Frontal cortex (tissue), 4 donors: ENCODE measurements at places on chromosomes 6 and 20. TPM values are rescaled to one million over a fixed set of nuclear protein-coding genes. Genes with fewer than 3 reads are reported as not detected.

DNA sequence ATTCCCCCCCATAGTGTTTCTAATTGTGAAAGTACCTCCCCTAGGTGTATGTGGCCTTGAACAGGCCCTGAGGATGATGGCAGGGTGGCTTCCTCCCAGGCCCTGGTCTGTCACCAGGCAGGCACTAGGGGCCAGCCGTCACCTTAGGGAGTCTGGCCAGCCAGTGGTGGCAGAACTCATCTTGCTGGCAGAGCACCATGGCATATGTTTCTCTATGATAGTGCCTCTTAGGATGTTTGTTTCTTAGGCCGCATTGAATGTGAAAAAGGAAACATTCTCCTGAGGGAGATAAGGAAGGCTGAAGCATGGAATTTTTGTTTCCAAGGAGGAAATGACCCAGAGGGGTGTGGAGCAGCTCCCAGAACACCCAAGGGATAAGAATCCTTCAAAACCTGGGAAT lies 45.2 kb upstream of the KLHL31 start:
- no peak for DNase-seq

- no peak for DNase-seq
Observed at GRCh38 chr6:30790724-30791383, 46.5 kb upstream of the IER3 start.

DNA sequence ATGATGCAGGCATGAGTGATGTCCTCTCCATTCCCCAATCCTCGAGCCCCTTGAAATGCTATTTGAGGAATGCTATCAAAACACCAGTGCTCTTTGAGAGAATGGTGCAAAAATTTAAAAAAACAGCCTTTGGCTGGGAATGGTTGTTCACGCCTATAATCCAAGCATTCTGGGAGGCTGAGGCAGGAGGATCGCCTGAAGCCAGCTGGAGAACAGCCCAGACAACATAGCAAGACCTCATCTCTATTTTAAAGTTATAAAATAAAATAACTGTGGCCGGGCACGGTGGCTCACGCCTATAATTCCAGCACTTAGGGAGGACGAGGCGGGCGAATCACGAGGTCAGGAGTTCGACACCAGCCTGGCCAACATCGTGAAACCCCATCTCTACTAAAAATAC lies 4.2 kb upstream of the VARS1 start:
- DNase-seq: no peak

DNA sequence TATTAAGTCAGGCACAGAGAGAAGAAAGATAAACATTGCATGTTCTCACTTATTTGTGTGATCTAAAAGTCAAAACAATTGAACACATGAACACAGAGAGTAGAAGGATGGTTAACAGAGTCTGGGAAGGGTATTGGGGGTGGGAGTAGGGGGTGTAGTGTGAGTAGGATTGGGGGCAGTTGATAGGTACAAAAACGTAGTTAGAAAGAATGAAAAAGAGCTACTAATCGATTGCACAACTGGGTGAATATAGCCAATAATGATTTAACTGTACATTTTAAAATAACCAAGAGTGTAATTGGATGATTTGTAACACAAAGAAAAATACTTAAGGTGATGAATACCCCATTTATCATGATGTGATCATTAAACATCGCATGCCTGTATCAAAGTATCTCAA lies 333.3 kb downstream of the HAO1 start:
- no peak for DNase-seq

DNA sequence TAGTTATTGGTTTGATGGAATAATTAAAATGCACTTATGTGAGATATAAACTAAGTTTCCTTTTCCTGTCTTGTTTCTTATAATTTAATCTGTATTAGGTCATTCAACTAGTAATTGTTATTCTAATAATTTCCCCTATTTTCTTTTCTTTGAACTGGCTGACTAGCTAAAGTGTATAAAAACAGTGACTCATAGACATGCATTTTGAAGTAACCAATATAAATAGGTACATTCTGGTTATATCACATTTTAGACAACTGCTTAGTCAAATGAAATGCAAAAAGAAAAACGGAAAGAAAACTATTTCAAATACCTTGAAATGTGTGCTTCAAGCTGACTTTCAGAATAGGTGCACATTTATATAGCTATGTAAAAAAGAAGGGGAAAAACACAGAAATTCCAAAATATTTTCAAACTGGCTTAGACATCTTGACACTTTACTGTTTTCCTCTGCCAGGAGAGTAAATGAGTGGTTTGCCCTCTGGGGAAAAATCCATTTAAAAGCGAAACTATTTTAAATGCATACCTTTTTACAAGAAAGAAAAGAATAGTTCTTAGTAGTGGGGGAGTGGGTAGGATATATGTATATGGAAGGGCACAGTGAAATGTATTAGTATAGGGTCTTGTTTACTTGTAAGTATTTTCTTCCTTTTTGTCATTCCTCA lies 28.3 kb downstream of the KCNQ5 start:
- no peak for DNase-seq

- DNase-seq: no peak
Observed at GRCh38 chr20:22339946-22340345, 244.4 kb downstream of the FOXA2 start.

GRCh38 chr6:106787327-106788196 lies 158.2 kb downstream of the QRSL1 start:
- no peak for DNase-seq

- DNase-seq: no peak
Observed at GRCh38 chr6:113881478-113881980, 24.4 kb downstream of the MARCKS start.

- no peak for DNase-seq
Observed at GRCh38 chr6:158009935-158010585, 28.4 kb downstream of the SYNJ2 start.

DNA sequence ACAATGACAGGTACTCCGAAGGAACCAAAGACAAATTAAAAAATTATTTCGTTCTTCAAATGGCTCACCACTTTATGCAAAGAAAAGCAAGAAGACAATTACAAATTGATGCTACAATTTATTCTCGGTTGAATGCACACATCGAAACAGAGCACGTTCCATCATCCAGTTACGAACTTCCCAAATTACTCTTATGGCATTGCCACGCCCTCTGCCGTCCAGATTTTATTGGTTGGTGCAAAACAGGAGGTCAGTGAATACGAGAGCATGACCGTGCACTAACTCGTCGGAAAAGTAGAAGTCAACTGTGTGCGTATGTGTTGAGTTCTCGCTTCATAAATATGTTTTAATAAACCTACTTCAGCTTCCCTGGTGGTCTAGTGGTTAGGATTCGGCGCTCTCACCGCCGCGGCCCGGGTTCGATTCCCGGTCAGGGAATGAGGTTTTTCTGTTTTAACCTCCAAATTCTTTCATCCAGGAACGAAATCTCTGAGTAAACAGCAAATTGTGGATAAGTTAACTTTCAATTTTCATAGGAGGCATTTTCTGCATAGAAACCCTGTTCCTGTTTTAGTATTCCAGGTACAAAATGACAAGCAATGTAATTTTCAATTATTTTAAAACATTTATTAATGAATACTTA lies 23.2 kb downstream of the ZNF311 start:
- peak; percentile 80 for DNase-seq

GRCh38 chr20:3998998-3999397 lies 16.4 kb downstream of the RNF24 start:
- DNase-seq: no peak

- DNase-seq: no peak
Observed at GRCh38 chr6:33093855-33094254, 18.1 kb downstream of the HLA-DPB1 start.

DNA sequence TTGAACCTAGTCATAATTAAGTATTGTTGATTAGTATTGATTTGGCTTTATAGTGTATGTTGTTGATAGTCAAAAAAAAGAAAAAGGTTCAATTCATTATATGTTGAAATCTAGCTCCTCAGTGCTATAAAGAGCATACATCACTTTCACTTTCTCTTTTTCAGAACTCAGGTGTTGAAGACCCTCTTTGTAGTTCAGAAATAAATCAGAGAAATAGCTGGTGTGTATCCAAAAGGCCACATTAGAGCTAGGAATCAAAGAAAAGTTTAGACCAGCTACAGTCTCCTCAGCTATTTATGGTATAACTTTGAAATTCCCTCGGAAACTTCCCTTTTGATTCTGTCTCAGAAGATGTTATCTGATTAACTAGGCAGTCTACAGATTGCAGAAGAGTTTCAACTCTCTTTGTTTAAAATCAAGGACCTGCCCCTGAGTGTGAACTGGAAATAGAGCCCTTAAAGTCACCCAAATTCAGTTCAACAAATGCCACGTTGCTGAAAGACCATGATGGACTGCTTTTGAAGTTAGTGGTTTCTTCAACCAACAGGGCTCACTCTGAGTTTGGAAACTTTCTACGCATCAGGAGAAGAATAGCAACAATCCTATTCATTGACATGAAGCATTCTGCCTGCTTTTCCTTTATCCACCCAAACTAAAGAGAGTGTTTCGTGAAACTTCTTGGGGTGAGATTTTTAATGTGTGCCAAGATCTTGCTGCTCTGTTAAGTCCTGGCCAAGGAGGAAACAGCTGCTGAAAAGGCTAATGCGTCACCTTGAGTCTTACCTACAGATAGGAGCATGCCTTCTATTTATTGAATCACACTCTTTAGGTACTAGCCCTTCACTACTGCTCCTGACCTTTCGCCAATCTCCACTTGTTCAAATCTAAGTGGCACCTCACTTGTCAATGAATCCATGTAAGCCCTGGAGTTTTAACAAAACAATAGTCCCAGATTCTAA lies 111.7 kb downstream of the TNFRSF21 start:
- no peak for DNase-seq

- no peak for DNase-seq
Observed at GRCh38 chr6:30007132-30007764, 53.8 kb upstream of the POLR1H start.

- no peak for DNase-seq
Observed at GRCh38 chr6:133817460-133818047, 71.4 kb upstream of the TCF21 start.

- no peak for DNase-seq
Observed at GRCh38 chr6:5012519-5012918, 8.7 kb upstream of the RPP40 start.

- peak; percentile 63 for DNase-seq
Observed at GRCh38 chr6:28399350-28400121, at the start of gene ZSCAN12. ZSCAN12 (minus strand) TSS chr6:28399747; CDS start chr6:28398405, 1,342 bp downstream.

GRCh38 chr6:18561037-18561750 lies 174.0 kb downstream of the RNF144B start:
- DNase-seq: no peak

DNA sequence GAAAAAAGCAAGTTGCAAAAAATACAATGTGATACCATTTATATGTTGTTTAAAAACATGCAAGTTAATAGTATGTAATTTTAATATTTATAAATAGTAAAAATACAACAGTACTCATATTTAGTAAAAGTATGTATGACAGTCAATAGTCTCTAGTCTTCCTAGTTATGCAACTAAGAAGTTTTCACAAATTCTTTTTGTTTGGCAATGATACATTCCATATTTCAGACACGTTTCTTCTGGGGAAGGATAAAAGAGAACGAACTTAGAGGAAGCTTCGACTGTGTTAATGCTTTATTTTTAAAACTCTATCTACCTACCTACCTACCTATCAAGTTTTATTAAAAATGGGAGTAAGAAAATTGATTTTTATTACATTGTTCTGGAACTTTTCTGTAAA lies 77.7 kb downstream of the UBE3D start:
- no peak for DNase-seq

- no peak for DNase-seq
Observed at GRCh38 chr6:81751388-81752083, 945 bp downstream of the TENT5A start.

Gene CD24
- 1,434 TPM for total RNA-seq

Gene JPH2
- total RNA-seq: under 0.01 TPM

Gene WFDC5
- not detected for total RNA-seq

Gene OR2H1
- under 0.01 TPM for total RNA-seq

Gene LST1
- total RNA-seq: 1.2 TPM

Gene TBXT
- total RNA-seq: not detected

Gene JAG1
- 20.0 TPM for total RNA-seq

Gene MARCKS
- 498 TPM for total RNA-seq

Gene HLA-DOB
- total RNA-seq: not detected

Gene PI3
- not detected for total RNA-seq
